ENCODE measurements at places on chromosomes 2 and 18. TPM values are rescaled to one million over a fixed set of nuclear protein-coding genes. Genes with fewer than 3 reads are reported as not detected.

DNA sequence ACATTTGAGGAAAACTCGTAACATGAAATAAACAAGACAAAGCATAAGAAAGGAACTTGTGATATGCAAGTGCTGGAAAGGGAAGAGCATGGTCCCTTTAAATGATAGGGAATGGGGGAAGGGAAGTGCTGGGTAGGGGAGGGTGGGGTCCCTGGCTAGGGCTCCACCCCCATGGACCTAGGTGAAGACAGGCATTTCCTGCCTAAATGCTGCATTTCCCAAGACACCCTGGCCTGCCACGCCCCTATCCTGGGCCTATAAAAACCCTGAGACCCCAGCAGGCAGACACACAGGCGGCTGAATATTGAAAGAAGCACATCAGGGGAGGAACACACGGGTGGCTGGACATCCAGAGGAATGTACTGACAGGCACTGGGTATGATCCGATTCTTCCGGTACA, 499.9 kb downstream of the ZEB2 start:
- H3K36me3 ChIP-seq: peaks cover 17% of the 10 kb centered on the region
- H3K27ac ChIP-seq: no peak overlapping the region
- no peaks in the 10 kb centered on the region for H3K27me3 ChIP-seq
- H3K4me1 ChIP-seq: no peaks in the 10 kb centered on the region
- no peak for DNase-seq

DNA sequence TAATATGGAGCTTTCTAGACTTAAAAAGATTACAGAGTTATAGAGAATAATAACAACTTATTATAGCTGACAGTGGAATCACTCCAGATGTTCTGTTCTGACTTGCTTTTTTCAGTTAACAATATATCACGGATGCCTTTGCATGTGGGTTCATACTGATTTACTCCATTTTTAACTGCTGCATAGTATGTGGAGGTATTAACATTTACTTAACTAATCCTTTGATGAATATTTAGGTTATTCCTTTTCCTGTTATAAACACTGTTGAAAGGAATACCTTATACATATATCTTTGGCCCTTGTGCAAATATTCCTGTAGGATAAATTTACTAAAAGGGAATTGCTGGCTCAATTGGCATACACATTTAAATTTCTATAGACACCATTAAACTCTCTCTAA, 33.1 kb upstream of the ZFP36L2 start:
- H3K36me3 ChIP-seq: no peaks in the 10 kb centered on the region
- no peak overlapping the region for H3K4me3 ChIP-seq
- H3K27ac ChIP-seq: no peak overlapping the region
- H3K4me1 ChIP-seq: no peaks in the 10 kb centered on the region

DNA sequence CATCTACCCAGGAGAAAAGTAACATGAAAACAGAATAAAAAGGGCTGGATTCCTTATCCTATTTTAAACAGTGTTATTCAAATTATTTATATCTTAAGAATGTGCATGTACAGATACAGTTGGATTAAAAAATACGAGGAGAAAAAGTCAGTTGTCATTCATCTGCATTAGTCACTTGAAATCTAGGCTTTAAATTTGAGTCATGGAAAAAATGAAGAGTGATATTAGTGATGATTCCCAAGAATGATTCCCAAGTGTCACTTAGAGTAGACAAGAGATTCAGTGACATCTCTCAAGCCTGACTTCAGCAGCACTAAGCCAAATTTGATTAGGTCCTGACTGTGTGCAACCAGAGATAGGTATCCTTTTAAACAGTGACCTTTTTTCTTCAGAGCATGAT, 394.2 kb downstream of the IRS1 start:
- H3K4me1 ChIP-seq: no peaks in the 10 kb centered on the region
- H3K4me3 ChIP-seq: no peak overlapping the region
- no peak overlapping the region for H3K27ac ChIP-seq

- no peak for DNase-seq
- no peak overlapping the region for H3K4me3 ChIP-seq
- H3K27ac ChIP-seq: no peak overlapping the region
- peaks cover 14% of the 10 kb centered on the region for H3K4me1 ChIP-seq
Observed at GRCh38 chr2:86223927-86224560, 24.8 kb downstream of the MRPL35 start.

DNA sequence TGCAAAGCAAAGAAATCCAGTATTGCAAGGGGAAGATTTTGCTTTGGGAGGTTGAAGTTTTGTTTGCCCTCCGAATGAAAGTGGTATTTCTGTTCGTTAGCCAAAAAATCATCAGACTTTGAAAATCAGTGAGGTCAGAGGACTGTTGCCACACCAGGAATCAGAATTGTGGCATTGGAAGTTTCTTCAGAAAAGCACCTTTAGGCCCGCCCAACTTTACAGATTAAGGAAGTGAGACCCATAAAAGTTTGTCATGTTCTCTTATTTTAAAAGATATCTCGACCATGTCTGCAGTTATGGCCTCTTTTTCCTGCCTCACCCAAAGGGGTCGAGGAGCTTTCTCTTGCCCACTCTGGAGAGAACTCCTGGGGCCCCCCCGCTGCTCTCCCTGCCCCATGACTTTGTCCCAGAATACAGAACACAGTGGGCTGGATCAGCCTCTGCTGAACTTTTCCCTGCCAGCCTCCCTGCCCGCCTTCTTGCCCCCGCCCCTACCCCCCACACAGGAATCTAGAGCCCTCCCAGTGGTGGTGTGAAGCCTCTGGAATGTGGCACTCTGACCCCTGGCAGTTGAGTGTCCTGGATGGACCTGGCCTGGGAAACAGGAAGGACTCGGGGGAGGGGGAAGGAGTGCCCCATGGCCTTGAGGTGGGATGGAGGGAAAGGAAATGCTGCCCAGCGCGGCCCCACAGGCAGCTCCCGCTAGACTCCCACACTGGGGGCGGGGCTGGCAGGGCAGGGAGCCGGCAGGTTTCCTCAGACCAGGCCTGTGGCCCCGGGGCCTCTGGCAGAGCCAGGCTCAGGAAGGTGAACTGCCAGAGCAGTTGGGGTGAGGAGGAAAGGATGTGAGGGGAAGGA, 25.3 kb downstream of the CRIM1 start:
- no peaks in the 10 kb centered on the region for H3K36me3 ChIP-seq
- no peak overlapping the region for H3K27ac ChIP-seq
- no peak for DNase-seq

- no peaks in the 10 kb centered on the region for H3K36me3 ChIP-seq
- no peak for DNase-seq
- peaks cover 15% of the 10 kb centered on the region for H3K4me1 ChIP-seq
- no peak overlapping the region for H3K4me3 ChIP-seq
Observed at GRCh38 chr2:151670846-151671597, 63.3 kb downstream of the NEB start.

GPR155 gene
- 13.5 TPM for total RNA-seq

UGT1A1 gene
- not detected for total RNA-seq
